Pancreas (tissue), 10 donors: ENCODE measurements at places on chromosomes 13 and 19.

- DNase-seq: no peak
These were observed 8.9 kb downstream of the PINLYP start for GRCh38 chr19:43584484-43584883.

DNA sequence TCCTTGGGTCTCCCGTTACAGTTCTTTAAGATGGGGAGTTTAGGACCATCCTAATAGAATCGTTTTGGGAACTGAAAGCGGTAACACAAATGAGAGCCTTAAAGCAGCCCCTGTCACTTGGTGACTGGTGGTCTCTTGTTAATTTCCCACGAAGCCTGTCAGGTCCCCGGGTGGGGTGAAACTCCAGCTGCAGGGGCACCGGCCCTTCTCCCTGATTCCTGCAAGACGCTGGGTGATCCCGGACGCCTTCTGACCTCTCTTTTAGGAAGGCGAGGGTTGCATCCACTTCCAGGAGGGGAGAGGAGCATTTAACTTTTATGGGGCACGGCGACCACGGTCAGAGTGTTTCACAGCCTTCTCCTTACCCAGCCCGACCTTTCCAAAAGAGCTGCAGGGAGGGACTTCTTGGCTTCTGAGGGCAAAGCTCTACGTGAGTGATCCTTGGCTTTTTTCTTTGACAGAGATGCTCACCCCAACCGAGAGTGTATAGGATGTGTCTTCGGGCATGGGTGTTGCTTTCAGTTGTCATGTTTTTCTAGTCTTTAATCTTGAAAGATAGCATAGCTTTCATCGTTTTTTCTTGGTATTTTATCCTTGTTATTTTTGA lies 688 bp downstream of the ZNF225 start:
- no peak for DNase-seq

GRCh38 chr13:97215325-97215724 lies 6.8 kb upstream of the MBNL2 start:
- DNase-seq: no peak

- DNase-seq: no peak
These were observed 101.4 kb upstream of the GPR12 start for GRCh38 chr13:26861941-26862340.

- no peak for DNase-seq
These were observed 128.0 kb upstream of the VSTM2B start for GRCh38 chr19:29397748-29398147.
